NCI-H526 (cell line): ENCODE measurements at places on chromosomes 12 and 14.

- no peak for DNase-seq
These were observed 168.2 kb upstream of the TMEM132C start for GRCh38 chr12:128098730-128099129.

GRCh38 chr14:49975276-49975675 is 82.4 kb downstream of the ARF6 start:
- DNase-seq, result no peak

DNA sequence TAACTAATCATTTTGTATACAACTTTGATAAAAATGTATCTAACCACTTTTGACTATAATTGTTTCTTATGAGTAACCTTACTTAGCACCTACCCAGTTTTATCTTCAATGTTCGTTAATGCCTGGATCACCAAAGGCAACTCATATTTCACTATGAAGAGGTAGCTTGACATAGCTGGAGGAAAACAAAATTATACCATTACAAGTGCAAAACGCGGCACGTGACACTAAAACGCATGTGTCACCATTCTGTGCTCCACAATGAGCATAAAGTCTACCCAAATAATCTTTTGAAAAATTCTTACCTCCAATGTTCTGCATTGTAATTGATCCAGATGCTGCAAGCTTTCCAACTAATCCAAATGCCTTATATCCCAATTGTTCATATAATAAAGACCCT is 5.8 kb downstream of the SLC38A2 start:
- DNase-seq, result no peak

GRCh38 chr12:126734710-126735109 is 1532.3 kb upstream of the TMEM132C start:
- no peak for DNase-seq

DNA sequence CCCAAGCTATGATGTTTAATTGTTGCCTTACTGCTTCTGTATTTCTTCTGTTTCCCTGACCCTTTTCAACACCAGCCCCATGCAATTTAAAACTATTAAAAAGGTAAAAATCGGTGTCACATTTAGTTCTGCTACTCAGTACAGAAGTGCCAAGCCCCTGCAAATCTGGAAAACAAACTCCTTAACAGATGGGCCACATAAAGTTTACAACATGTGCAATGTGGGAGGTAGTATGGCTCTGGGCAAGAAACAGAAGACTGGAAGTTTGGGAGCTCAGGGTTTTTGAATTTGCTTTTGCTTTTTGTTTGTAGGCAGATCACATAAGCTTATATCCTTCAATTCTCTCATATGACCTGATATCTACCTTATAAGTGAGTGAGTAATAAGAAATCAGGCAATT is 404.0 kb upstream of the ATP2B1 start:
- DNase-seq, result no peak

- DNase-seq, result no peak
These were observed 12.4 kb downstream of the MED21 start for GRCh38 chr12:27034607-27035293.

- DNase-seq, result no peak
These were observed 30.6 kb upstream of the C14orf180 start for GRCh38 chr14:104548802-104549535.

DNA sequence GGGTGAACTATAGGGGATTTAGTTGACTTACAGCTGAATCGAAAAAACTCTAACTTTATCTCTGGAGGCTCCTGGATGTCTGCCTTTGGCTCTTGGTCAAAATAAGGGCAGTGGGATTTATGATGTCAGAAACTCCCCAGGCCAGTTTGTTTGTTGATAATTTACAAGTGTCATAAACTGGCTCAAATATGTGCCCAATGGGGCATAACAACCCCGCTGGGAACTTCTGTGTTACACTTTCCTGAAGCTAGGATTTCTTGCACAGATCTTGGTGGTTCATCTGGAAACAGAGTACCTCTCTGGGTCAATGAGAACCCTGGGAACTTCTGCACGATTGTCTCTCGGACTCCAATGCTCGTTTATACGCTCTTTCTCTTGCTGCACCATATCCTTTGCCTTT is 58.7 kb upstream of the MUCL1 start:
- DNase-seq, result no peak

- no peak for DNase-seq
These were observed 459.6 kb downstream of the ZFP36L1 start for GRCh38 chr14:68333262-68333661.

GRCh38 chr14:89407856-89408255 is 9.2 kb downstream of the FOXN3 start:
- DNase-seq, result no peak

DNA sequence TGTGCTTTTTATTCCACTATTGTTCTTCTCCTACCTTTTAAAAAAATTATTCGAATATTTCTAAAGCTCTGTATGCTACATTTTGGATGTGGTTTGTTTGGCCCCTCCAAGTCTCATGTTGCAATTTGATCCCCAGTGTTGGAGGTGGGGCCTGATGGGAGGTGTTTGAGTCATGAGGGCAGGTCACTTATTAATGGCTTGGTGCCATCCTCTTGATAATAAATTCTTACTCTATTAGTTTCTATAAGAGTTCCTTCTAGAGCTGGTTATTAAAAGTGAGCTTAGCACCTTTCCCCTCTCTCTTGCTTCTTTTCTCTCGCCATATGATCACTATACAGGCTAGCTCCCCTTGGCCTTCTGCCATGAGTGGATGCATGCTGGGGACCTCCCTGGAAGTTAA is 445.6 kb upstream of the PDE3A start:
- no peak for DNase-seq

GRCh38 chr12:47548401-47548800 is 157.4 kb downstream of the RPAP3 start:
- DNase-seq, result no peak

DNA sequence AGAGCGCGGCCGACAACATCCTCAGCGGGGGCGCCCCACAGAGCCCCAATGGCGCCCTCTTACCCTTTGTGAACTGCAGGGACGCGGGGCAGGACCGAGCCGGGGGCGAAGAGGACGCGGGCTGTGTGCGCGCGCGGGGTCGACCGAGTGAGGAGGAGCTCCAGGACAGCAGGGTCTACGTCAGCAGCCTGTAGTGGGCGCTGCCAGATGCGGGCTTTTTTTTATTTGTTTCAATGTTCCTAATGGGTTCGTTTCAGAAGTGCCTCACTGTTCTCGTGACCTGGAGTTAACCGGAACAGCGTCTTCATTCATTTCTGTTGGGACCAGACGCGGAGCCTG is 103.8 kb upstream of the FKBP4 start:
- peak; percentile 26 for DNase-seq

DNA sequence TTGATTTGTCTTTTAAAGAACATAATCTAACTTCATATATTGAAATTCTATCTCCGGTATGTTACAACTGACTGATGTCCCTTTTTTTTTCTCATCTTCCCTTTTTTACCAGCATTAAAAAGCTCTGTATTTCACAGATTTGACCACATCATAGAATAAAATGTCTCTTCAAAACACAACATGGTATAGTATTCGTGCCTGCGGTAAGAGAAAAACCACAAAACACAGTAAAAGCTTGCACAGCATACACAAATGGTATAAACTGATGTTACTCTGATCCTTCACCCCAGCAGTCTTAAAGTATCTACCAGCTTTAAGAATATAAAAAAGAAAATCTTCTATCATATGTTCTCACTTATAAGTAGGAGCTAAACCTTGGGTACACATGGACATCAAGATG is 83.4 kb downstream of the HECTD1 start:
- DNase-seq, result no peak

DNA sequence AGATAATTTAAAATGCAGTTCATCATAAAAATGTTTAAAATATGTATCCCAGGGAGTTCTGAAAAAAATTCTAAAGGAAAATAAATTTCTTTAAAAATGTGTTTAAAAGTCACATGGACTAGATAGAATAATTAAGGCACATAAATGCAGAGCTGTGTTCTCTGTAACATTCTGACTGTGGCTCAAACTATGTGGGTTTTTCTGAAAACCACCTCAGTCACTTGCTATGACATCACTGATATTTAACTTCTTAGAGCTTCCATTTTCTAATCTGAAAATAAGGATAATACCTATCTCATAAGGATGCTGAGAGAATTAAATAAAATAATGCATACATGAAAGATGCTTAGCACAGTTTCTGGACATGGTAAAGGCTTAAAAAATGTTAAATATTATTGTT is 107.3 kb downstream of the SLC41A2 start:
- no peak for DNase-seq

DNA sequence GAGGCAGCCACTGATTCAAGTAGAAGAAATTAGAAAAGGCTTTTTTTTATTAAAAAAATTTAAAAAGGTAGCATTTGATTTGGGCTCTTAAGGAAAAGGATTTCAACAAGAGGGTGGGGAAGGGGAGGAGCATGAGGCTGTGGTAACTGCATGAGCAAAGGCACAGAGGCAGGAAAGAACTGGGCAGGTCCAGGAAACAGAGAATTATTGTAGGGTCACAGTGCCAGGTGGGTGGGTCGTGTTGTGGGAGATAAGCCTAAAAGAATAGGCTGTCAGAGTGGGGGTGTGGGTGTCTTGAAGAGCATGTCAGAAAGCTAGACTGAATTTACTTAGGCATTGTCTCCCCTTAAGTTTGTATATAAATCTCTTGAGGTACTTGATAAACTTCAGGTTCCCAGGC is 7.8 kb downstream of the LIMA1 start:
- no peak for DNase-seq
